ENCODE measurements at places on chromosomes 11 and 22.

DNA sequence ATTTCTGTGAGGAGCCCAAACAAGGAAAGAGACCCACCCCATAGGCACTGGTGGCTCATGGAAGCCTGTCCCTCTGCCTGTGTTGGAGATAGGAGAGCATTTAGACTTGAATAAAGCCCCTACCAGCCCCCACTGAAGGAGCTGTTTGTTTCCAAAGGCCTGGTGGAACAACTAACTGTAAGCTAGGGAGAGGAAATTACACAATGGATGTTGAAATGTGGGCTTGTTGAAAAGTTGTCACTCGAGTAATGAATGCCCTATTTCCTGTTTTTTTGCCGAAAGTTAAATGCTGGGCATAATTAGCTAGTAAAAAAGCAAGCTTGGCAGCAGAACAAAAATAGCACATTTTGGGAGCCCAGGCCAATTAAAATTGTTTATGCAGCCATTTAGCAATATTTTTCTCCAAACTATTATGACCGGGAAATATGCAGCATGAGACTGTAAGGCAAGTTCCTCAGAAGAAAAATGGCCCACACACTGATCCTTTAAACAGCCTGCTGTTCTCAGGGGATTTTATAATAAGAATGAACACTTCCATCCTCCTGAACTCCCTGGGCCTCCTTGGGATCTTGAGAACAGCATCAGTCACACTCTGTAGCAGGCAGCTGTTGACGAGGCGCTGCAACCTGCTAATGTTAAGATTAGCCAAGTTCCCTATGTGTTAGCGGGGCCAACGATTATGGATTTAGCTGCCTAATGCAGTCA is 38.6 kb upstream of the LMO2 start:
- DNase-seq = peak; percentile 52

DNA sequence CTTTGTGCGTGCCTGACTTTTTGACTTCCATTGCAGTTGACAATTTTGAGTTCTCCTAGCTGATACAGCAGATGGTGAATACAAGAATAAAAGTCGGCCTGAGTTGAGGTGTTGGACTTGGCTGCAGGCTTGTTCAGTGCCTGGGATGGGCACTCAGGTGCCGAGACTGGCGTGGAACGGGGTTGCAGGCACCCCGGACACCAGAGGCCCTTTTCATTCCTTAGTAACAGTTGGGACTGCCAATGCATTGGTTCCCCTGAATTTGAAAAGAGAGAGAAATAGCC is 1.3 kb downstream of the PHRF1 start:
- DNase-seq = no peak

GRCh38 chr22:39283322-39284141 is 35.9 kb downstream of the RPL3 start:
- peak; percentile 30 for DNase-seq

- no peak for DNase-seq
Observed at GRCh38 chr22:34709641-34710040, 356.3 kb upstream of the ISX start.

- DNase-seq = no peak
Observed at GRCh38 chr11:118155776-118156530, 3.3 kb upstream of the SCN4B start.

DNA sequence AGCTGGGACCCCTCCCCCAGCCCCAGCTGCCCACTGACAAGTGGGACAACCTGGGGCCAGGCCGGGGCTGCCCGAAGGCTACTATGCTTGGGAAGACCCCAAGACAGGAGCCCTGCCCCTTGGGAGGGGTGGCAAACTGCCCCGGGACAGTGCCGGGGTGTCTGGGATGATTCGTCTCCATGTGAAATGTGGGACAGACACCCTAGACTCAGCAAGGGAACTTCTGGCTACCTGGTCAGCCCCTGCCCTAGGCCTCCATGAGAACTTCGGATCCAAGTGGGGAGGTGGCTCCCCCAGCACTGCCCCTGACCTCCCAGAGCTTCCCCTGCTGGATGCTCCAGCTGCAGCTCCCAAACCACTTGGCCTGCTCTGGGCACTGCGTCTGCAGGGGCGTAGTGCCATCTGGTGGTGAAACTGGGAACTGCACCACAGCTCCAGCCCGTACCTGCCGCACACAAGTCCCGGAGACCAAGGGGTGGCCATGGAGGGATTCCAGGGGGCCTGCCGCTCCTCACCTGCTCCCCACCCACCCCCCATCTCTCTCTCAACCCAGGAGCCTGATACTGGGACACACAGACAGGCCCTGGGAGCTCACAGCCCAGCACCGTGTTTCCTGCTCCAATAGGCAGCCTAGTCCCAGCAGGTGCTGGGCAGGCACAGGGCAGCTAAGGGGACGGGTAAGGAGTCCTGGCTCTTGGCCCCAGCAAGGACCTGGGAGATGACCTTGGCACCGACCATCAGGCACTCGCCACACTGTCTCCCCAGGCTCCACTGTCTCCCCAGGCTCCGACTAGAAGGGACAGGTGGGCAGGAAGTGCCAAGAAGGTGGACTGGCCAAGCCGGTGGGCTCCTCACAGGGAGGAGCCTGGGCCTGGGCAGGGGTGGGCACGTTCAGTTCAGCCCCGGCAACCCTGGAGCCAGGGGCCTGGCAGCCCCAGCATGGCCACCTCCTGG is 194.1 kb downstream of the IGLL1 start:
- peak; percentile 90 for DNase-seq

DNA sequence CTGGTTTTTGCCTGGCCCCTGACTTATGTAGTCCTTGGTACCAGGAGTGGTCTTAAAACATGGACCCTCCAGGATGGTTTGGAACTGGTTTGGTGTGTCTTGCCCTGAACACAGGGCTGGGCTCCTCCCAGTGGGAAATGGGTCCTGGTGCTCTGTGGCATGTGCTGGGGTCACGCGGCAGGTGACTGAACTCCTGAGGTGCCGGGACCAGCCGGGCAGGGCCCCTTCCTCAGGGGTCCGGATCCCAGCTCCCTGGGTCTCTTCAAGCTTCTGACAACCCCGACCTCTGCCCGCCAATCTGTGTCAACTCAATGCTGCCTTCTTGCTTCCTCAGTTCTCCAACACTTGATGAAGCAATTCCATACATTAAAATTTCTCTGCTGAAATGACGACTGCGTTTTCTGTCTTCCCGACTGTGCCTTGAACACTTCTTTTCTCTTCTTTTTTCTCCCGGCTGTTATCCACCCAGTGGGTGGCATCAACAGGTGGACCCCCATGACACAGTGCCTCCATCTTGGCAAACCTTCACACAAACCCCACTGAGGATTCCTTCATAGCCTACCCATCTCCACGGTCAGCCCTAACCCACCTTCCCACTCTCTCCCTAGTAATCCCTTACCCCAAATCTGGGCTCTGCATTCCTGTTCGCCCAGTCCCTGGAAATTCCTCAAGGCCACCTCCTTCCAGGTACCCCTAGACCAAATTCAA is 4.4 kb downstream of the IFT27 start:
- no peak for DNase-seq

- peak; percentile 17 for DNase-seq
Observed at GRCh38 chr11:130945896-130946295, 29.6 kb upstream of the SNX19 start.

GRCh38 chr11:19853920-19854319 is 141.3 kb downstream of the NAV2 start:
- no peak for DNase-seq

GRCh38 chr11:113971506-113972195 is 3.3 kb upstream of the HTR3A start:
- DNase-seq = peak; percentile 7

- DNase-seq = no peak
Observed at GRCh38 chr11:32231909-32232493, 141.1 kb downstream of the RCN1 start.

GRCh38 chr11:129999407-129999806 is 3.2 kb downstream of the PRDM10 start:
- DNase-seq = no peak

DNA sequence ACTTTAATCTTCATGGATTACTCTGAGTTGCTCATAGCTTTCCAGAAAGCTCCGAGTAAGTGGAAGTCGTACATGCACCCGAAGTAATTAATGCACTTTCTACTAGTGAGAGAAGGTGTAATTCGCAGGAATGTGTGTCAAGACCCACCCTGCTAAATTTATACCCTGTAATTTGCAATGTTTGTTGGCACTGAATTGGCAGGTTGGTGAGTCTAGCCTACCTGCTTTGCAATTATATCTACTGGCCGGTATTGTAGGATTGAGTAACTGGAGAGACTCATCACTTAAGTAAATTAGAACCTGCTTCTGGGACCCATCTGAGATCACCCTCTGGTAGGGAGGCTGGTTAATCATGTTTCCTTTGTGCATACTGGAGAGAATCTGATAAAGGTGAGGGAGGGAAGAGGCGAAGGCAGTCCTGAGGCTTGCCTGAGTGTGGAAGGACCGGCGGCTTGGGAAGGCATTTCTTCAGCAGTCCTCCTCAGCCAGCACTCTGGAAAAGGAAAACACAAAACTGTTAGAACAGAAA is 63.3 kb downstream of the LDLRAD3 start:
- no peak for DNase-seq

- no peak for DNase-seq
Observed at GRCh38 chr11:13109616-13110015, 100.5 kb downstream of the RASSF10 start.

DNA sequence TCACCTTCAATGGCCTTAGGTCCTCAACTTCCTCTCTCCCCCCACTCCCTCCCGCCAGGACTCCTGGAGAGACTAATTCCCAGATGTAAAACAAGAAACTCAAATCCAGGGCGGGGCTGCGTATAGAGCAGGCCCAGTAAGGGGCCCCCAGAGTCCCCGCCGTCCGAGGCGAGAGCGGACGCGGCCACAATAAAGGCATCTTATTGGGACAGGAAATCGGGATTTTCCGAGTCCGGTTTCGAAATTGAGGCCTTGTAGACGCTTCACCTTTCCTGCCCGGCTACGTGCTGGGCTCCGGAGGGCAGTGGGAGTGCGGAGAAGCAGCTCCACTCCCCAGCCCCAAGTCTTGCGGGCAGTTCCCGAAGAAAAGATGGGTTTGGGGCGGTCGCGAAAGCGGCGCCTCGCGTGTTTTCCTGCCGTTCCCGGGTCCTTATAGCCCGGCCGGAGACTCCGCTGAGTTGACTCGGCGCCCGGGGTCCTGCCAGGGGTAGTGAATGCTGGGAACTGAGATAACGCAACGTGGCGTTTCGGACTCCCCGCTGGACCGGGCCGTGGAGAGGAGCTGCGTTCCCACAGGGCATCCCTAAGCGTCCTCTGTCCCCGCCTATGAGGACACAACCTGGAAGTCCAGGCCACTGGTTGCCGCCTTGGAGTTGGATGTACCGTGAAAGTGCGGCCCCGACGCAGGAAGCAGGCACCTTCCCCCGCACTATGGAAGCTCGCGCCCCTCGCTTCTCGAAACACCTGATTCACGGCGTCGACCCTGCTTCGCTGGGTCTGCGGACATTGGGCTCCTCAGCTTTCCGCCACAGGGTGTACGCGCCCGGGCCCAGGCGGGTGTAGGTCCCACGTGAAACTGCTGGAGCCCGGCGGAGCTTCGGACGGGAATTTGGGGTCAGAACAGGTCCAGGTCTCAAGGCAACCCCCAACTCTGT is 4.8 kb upstream of the CHRM1 start:
- DNase-seq = no peak

DNA sequence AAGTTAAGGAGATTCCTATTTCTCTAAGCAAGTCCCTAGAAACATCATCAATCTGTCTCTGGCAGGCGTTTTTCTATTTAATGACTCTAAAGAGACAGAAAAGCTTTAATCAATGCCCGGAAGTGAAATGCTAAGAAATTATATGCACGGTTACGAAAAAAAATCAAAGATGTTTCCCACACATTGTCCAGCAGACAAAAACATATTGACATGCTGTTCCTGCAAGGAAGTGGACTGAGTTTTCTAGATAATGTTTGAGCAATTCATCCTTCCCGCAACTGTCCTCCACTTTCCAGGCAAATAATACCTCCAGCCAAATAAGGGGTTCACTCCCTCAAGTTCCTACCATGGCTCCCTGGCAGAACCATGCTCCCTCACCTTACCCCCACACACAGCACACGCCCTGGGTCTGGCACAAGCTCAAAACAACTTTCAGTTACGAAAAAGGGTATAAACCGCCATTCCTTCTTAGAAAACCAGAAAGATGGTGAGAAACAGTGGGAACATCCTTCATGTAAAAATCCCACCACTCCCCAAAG is 29.6 kb downstream of the GALNT18 start:
- no peak for DNase-seq

GRCh38 chr11:73116636-73117035 is 25.5 kb downstream of the FCHSD2 start:
- DNase-seq = no peak

GRCh38 chr11:30567120-30567519 is 19.0 kb downstream of the MPPED2 start:
- peak; percentile 77 for DNase-seq

DNA sequence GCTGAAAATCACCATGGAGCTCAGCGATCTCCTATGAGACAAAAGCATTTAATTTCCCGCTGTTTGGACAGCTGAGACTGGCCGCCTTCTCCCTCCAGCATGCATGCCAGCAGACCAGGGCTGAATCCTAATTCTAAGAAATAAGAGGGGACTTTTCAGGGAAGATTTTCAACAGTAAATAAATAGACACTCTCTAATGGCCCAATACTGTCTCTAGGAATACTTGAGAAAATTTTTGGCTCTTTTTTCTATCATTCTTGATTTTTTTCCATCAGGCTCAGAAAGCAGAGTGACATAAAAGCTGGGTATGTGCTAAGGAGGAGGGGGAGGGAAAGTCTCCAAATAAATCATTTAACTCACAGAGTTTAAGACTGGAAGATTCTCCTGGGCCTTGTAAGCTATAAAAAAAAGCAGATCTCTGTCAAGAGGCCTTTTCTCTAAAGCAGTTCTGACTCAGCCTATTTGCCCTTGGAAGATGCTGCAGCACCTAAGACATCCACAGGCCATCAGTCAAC is 17.6 kb upstream of the SPON1 start:
- DNase-seq = peak; percentile 13

DNA sequence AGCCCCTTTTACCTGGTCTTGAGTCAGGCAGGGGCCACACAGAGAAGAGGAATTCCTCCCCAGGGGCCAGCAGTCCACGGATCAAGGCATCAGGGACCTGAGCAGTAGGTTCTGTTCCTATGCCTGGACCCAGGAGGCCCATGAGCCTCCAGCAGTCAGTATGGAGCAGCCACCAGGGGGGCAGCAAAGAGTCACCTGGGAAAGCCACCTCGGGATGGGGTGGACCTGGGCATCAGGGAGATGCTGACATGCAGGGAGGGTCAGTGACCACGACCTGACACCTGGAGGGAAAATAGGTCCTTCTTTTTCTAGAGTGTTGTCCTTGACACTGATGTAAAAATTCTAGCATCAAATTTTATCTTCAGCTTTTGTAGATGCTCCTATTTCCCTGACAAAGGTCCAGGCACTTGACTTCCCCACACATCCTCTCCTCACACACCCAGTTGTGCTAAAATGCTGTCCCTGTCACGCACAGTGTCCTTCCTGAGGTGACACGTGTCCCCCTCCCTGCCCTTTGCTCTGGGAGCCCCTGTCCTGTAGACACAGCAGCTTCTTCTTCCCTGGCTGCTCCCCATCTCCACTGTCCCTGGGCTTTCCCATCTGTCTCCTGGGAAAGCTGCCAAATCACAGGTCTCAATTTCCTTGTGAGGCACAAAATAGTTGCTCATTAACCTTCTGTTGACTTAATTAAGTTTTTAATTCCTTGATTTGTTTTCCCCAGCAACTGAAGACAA is 70.0 kb upstream of the IGLL5 start:
- DNase-seq = no peak

GRCh38 chr11:12048936-12049790 is 40.7 kb upstream of the DKK3 start:
- no peak for DNase-seq

Measured in tongue (tissue), 3 donors.